ENCODE measurements at places on chromosomes 2 and 18.

DNA sequence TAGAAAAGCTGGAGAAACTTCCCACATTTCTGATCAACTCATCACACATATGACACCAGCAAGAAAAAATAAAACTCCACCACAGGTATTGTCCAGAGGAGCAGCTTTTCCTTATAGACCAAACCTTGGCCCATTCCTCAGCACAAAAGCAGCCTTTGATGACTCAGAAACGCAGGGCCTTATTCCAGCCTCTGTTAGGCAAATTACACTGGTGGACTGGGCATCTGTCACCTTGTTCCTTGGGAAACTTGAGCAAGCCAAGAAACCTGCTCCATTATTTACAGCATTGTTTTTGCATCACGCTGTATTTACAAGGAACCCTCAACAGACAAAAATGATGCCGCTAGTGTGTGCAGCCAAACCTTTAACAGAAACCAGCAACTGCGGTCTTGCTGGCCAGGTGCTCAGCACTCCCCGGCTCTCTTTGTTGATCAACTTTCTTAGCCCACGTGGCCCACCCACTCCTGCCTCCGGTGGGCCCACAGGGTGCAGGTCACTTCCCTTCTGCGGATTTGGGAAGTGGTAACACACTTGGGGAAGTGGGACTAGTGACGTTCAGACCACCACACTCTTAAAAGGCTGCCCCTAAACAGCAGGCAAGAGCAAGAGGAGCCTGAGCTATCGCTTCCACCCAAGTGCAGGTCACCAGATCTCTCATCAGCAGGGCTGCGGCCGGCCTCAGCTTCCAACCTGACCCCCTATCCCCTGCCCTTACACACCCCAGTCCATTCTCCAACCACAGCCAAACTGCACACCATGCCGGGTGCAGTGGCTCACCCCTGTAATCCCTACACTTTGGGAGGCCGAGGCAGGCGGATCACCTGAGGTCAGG is 1.5 kb downstream of the AP1S3 start:
- DNase-seq: peak; percentile 11

- no peak for DNase-seq
Observed at GRCh38 chr2:103459283-103459682, 697.5 kb downstream of the TMEM182 start.

GRCh38 chr18:24992491-24992890 is 359.5 kb downstream of the ZNF521 start:
- no peak for DNase-seq

DNA sequence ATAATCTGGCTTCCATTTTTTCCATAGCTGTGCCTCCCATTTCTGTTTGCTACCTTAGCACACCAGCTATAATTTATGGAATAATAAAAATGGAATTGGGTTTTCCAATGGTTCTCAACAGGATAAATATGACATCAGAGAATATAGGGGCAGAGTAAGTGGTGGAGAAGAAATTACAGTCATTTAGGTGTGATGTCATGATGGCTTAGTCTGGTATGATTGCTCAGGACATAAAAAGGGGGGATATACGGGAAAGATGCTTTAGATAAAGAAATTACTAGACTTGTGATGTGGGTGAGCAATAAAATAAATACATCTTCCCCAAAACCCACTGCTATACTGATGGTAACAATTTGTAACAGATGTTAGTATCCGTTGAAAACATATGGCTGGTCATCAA is 21.6 kb upstream of the KIF5C start:
- no peak for DNase-seq

GRCh38 chr2:102470168-102470567 is 2.9 kb upstream of the SLC9A4 start:
- DNase-seq: no peak

DNA sequence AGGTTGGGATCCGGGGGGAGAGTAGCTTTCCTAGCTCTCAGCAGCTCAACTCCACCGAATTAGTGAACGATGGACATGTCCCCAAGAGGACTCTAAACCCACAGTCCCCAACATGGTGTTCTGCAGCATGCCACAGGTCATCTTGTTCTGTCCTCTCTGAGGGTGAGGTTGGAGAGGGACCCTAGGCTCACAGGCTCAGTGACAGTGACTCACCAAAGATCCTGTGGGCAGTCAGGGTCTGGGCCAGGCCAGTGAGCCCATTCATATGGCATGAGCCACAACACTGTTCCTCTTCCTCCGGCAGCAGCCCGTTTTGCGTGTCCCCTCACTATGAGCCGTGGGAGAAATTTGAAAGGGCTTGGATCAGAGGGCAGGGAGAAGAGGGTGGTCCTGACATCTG is 2.8 kb upstream of the SLC20A1 start:
- no peak for DNase-seq

- no peak for DNase-seq
Observed at GRCh38 chr2:55903727-55904126, 19.9 kb downstream of the EFEMP1 start.

- DNase-seq: no peak
Observed at GRCh38 chr18:44759925-44760342, 79.2 kb downstream of the SETBP1 start.

- DNase-seq: no peak
Observed at GRCh38 chr2:1606421-1607235, 137.7 kb downstream of the PXDN start.

DNA sequence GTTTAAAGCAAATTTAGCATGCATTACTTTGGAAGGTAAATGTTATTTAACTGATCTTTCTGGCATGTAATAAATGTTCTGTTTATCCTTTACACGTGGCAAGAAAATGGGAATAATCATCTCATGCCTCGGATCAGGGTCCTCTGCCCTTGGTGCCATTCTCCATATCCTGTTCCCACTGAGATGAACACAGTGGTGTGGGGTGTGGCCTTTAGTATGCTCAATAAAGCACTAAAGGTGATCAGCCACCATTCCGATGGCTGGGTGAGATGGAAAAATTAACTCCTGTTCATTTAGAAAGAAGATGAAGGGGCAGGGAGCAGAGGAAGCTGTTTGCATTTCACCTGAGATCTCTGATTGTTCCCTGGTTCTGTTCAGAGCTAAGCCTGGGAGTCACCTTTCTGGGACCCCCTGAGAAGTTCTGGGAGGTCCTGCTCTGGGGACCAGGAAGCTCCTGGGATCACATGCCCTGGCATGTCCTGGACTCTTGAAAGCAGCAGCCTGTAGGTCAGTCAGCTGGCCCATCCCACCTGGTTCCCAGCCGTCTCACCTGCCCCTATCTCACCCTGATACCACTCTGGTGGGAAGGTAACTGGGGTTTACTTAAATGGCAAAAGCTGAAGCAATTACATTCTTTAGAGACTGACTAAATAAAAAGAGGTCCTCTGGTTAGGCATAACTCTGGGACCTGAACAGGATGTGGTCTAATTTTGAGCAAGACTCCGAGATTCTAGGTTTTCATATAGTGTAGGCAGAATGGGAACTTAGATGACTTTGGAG is 288.9 kb upstream of the EPAS1 start:
- no peak for DNase-seq

DNA sequence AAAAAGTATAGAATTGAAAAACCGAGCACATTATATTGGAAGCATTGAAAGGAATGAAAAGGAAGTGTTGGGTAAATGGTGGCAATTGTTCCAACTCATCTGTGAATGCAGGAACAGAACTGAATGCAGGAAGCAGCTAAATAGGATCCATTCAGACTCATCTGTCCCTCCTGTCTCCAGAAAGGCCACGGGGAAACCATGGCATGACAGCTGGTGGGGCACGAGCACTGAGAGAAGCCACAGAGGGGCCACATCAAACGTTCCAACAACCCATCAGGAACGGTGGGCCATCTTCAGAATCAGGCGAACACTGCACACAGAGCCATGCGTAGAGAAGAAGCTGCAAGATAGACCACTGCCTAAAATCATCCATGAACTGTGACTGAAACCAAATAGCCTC is 138.5 kb upstream of the SLC35G4 start:
- DNase-seq: no peak

GRCh38 chr18:61579581-61579980 is 246.4 kb downstream of the CDH20 start:
- no peak for DNase-seq

- no peak for DNase-seq
Observed at GRCh38 chr2:37582481-37583220, 88.8 kb downstream of the CDC42EP3 start.

GRCh38 chr2:31475692-31476091 is 61.1 kb upstream of the XDH start:
- DNase-seq: no peak

GRCh38 chr2:31110431-31110830 is 27.8 kb downstream of the GALNT14 start:
- no peak for DNase-seq

DNA sequence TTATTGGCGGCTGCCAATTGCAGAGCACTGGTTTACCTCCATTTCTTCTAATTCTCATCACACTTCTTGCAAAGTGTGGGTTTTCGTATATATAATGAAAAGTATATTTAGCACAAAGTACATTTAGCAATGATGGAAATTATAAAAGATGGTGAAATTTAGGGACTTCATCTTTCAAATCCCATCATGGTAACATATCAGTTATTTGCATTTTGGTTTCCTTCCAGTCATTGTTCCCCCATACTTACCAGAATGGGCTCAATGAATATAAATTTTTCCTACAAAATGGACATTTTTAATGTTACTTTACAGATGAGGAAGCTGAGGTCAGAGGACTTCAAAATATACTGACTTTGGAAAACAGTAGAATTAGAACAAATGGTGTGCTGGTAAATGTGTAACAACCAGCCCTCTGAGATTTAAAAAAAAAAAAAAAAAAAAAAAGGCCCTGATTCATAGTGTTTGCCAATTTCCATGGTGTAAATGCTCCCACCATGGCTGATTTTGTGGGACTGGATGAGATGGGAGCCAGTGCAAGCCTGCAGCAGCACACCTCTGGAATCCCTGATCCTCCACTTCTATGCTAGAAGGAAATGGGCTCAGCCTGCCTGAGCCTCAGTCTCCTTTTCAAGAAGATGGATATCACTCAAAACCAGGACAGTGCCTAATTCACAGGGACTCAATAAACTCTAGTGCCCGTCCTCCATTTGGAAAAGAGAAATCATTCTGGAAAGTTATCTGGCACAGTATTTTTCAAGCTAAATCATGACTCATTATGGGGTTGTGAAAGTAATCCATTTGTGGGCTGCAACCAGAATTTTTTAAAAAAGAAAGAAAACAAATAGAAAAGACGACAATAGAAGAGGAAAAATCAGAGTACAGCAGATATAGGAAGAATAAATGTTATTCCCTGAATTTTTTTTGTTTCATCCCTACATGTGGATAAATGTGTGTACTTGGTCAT is 34.0 kb downstream of the LBH start:
- no peak for DNase-seq

DNA sequence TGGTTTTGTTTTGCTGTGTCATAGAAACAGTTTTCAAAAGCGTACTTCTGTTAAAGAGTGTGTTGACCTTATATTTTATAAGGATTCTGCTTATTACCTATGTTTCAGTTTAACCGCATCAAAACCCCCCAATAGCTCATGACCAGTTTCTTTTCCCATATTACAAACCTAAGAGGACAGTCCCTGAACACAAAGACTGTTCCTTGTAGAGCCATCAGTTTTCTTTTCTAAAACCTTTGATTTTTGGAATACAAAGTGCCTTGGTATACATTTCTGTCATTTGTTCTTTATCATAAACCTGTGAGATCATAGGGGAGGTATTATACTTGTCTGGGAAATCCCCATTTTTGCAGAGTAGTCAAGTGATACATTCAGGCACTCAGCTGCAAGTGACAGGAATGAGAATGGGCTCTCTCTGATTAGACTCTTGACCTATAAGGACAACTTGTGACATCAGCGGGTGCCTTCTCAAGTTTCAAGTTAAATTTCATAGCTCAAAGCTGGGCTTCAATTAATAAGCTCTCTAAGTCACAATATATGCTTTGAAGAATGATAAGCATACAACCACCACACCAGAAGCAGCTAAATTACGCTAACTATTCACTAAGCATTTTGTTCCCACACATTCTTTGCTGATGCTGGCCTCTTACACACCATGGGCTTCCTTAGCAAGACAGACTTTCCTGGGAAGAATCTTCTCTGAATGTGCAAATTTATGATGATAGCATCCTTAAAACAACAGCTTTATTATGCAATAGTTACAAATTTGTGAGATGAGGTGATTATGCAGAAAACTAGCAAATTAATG is 97.5 kb upstream of the CD302 start:
- DNase-seq: no peak

DNA sequence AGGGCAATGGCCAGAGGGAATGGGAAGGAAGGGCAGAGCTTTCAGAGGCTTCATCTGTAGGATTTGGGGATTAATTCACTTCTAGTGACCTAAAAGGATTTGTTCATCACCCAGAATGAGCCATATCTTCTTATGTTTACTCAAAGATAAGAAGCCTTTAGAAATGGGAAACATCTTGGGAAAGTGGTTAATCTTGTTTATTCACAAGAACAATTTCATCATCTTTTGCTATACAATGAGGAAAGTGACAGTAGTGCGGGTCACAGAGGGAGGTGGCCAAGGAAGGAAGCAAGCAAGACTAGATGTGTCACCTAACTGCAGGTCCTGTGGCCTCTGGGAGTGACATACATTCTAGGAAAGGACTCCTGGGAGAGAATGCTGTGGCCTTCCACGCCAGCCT is 140.4 kb upstream of the ALPP start:
- no peak for DNase-seq

DNA sequence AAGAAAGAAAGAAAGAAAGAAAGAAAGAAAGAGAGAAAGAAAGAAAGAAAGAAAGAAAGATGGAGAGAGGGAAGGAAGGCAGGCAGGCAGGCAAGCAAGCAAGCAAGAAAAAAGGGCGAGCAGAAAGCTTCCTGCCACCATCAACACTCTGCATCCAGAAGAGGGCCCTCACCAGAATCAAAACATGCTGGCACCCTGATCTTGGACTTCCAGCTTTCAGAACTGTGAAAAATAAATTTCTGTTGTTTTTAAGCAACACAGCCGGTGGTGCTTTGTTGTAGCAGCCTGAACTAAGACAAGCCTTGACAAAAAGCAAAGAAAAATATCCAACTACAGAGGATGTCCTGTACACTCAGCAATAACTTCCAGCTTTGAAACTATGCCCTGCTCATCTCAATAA is 401.7 kb downstream of the LRATD1 start:
- DNase-seq: no peak

GRCh38 chr18:58042826-58043490 is 1.1 kb upstream of the NEDD4L start:
- no peak for DNase-seq

Data from NCI-H2081 (cell line).